ENCODE measurements at places on chromosomes 4 and X.

DNA sequence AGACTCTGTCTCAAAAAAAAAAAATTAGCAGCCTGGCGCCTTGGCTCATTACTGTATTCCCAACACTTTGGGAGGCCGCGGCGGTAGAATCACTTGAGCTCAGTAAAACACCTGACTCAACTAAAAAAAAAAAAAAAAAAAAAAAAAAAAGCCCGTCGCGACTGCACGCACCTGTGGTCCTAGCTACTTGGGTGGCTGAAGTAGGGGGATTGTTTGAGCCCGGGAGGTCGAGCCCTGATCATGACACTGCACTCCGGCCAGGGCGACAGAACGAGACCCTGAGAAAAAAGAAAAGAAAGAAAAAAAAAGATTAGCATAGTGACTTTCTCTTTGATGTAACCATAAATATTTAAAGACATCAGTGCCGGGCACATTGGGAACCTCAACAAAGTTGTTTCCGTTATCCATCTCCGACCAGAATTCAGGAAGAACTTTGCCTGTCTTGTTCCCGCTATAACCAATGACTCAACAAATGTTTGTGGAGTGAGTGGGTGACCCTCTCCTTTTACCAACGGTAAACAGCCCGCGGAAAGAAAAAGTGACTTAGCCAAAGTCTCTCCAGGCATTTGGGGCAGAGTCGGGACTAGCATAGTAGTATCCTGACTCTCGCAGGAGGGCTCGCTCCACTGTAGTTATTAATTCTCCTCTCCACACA is 553 bp upstream of the MED28 start:
- peak; percentile 89 for DNase-seq

DNA sequence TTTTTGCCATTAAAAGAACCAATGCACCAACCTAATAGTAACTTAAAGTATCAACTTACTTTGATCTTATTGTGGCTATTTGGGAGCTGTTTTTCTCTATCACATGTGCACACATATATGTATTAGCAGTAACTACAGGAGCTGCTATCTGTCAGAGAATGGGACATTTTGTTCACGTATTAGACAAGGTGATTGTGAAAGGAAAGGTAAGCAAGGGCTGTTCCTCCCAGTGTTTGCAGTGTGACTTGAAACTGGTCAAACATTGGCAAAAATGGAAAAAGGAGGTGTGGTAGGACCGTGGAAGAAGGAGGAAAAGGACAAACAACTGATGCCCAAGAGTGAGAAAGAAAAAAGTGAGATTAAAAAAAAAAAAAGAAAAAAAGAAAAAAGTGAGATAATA is 43.1 kb upstream of the KLHL2 start:
- DNase-seq = no peak

DNA sequence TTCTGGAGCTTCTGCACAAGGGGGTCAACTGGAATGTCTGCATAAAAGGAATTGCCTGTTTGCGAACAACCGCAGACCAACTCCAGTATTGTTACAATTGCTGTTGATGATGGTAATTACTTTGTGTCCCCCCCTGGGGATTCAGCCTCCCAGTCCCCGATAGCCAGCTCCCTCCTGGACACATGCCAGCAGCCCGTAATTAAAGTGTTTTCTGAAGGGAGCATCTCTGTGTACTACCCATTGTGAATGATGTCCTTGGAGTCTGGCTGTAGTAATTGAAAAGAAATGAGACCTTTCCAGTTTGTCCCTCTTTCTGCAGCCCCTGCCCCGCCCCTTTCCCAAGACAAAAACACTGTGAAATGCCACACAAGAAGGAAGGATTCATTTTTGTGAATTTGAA is 377.1 kb upstream of the LCORL start:
- DNase-seq = no peak

DNA sequence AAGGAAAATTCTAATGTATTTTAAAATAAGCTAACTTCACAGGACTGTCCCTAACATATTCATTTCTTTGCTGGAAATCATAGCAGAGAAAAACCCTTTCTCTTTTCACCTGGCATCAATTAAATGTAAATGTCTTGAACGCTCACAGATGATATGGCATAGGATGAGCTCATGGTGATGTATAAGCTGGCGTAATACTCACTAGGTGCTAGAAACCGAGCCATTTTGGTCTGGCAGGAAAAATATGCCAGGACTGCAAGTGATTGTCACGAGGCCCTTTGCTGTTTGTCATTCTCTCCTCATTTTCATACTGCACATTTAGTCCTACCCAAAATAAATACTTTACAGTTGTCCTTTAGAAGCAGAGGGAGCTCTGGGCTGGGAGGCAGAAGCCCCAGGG is 222.7 kb upstream of the LNX1 start:
- peak; percentile 49 for DNase-seq

- peak; percentile 80 for DNase-seq
Observed at GRCh38 chrX:108312957-108313356, 125.3 kb downstream of the COL4A6 start.

DNA sequence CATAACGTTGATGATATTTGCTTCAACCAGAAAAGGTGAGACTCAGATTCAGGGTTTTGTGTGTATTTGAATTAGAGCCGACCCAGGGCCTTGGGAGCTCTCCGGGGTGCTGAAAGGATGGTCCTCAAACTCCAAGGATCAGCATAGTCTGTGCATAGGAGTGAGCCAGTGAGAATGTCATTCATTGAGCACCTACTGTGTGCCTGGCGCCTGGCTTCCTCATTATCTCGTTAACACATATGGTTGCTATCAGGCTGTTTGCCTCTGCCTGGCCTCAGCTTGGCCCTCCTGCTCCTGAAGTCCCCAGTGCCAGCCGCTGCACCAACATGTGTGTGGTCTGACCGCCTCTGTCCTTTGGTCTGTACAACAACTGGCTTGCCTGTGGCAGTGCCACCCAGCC is 25.1 kb upstream of the JAKMIP1 start:
- no peak for DNase-seq

- DNase-seq = no peak
Observed at GRCh38 chrX:105820247-105820646, 2.1 kb upstream of the NRK start.

DNA sequence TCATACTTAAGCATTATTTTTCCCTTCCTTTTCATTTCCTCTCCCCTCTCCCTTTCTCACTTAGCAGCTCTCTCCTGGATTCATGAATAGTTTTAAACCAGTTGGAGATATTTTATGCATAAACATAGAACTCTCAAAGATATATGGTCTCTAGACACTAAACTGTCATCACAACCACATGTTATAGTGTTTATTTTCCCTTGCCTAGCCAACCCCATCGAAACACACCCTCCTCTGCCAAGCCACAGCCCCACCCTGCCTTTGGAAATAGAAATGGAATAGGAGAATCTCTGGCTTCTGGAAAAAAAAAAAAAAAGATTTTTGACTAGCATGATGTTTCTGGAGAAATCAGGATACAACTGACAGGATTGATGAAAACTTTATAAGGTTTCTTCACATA is 64.8 kb upstream of the RBPJ start:
- peak; percentile 70 for DNase-seq

DNA sequence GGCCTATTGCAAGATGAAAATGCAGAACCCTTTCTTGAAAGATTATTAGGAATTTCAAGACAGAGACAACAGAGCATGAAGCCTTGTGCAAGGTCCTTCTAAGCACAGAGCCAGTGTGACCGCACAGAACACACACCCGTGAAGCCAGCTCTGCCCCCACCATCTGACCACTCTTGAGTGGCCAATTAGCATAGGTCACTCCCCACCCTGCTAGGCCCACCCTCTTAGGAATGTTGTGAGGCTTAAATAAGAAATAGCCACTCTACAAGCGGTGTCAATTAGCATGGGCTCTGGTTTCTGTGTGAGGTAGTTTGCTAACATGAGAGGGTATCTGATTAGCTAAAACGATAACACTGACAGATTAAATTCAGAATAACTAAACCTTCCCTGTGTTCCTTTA is 152.9 kb downstream of the PTTG2 start:
- DNase-seq = no peak

GRCh38 chr4:3780347-3781171 is 14.4 kb downstream of the ADRA2C start:
- no peak for DNase-seq

DNA sequence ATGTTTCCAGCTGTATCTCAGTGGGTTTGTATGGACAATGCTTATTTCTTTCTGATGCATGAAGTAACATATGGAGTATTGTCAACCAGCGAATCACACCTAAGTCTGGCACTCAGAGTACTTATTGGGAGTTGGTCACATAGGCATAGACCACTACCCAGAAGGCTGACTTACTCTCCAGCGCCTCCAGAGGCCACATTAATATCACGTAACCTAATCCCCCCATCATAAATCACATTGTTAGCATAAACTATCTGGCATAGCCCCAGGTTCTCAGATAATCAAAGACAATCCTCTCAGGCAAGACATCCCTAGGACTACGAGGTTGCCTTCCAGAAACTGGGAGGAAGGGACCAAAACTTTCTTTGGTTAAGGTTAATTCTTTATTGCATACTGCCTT is 560.5 kb upstream of the PABPC4L start:
- no peak for DNase-seq

GRCh38 chr4:38787693-38788092 is 4.9 kb upstream of the TLR10 start:
- no peak for DNase-seq

DNA sequence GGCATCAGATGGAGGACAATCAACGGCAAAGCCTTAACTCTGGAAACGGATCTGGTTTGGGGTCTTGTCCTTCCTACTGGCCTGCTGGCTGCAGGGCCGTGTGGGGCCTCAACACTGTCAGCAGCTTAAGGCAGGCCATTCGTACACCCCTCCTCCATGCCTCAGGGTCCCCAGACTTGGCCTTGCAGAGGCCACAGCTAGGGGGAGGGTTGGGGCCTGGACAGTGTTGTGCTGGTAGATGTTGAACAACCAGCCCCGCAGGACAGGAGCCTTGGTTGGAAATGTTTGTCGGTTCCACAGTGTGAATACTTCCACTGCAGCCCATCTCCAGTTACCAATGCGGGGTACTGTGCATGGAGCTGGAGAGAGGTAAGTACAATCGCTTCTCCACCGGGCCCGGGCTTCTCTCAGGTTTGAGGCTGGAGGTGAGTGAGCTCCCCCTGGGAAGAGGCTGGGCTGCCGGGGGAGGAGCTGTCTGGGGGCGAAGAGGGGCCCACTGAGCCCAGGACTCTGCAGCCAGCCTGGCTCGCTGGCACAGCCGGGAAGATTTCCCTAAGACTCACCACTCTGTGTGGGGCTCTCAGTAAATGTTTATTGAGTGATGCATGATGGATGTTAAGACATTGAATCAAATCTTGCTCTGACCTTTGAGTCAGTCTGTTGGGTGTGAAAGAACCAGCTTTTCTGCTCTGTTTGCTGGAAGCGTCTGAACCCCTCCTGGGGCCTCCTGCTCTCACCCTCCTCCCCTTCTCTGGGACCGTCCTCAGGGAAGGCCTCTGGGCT is 19.7 kb upstream of the GPR78 start:
- DNase-seq = peak; percentile 13

DNA sequence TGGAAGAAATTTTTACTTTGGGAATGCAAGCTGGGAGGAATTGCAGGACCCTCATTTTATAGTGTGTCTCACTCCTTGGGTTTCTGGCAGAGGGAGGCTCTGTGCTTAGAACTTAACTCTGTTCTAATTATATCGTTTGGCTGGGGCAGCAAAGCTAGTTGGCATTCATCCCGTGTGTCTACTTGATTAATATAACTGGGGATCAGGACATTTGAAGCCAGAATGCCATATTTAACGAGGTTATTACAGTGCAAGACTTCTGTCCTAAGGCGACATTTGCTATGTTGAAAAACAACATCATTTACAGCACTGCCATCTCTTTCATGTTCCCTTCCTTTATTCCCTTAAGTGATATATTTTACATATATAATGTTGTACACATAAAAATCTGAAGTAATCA is 179.1 kb upstream of the TBC1D9 start:
- peak; percentile 24 for DNase-seq

DNA sequence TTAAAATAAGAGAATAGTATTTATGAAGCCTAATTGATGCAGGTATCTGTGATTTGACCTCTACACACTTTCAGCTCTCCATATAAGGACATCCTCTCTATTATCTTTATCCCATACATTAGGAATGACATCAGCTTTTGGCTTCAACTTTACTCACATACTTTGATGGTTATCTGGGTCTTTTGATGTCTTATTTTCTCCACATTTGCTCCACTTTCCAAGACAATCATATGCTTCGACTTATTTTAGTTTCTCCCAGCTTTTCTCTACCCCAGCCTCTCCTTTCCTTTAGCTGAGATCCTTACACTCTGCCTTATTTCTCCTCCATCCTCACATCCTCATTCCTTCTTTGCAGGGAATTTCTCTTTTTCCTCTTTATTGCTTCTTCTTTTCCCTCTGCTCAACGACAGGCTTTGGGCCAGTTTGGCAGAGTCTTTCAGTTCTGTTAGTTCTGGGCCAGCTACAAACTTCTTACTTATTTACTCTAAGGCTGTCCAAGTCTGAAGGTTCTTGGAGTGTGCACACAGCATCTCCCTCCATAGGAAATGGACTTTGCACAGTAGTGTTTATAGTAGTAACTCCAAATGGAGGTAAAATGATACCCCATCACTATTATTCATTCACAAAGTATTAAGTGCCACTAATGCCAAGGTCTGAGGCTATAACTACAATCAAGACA is 50.5 kb downstream of the SLC4A4 start:
- DNase-seq = no peak

GRCh38 chr4:26084414-26084813 is 170.4 kb downstream of the SMIM20 start:
- no peak for DNase-seq

DNA sequence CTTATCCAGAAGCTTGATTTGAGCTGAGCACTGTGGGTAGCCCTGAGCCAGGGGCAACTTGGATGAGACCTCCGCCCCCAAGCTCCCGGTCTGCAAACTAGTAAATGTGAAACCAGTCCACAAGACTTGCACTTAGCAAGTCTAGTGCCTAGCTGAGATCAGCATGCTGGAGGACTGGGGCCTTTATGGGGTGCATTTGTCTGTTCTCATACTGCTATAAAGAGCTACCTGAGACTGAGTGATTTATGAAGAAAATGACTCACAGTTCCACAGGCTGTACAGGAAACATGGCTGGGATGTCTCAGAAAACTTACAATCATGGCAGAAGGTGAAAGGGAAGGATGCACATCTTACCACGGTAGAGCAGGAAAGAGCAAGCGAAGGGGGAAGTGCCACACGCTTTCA is 42.1 kb upstream of the HOPX start:
- DNase-seq = no peak

DNA sequence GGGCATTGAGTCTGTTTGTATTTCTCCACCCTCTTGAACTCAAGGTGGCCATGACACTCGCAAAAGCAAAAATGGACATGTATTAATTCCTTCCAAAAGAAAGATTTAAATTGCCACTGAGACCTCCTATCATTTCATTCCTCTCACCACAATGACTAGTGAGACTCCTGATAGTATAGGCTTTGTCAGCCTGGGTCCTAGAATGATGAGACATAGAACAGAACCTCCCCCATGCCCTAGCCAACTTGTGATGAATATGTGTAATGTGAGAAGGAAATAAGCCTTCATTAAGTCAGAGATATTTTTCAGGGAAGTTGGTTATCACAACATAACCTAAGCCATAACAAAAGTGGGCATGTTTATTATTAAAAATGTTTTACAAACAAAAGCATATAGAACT is 62.5 kb downstream of the ASB9 start:
- DNase-seq = no peak

GRCh38 chr4:8912506-8912905 is 40.9 kb upstream of the HMX1 start:
- DNase-seq = no peak
